ENCODE measurements at places on chromosomes 6 and 20.

- H3K4me3 ChIP-seq, result no peak overlapping the region
- H3K36me3 ChIP-seq, result peaks cover 21% of the 10 kb centered on the region
- no peaks in the 10 kb centered on the region for H3K27me3 ChIP-seq
- peak overlapping the region; percentile 66 for H3K27ac ChIP-seq
- peaks cover 85% of the 10 kb centered on the region for H3K4me1 ChIP-seq
Measured at GRCh38 chr6:41964201-41964887, 22.7 kb upstream of the CCND3 start.

- DNase-seq, result no peak
- no peaks in the 10 kb centered on the region for H3K36me3 ChIP-seq
- H3K27ac ChIP-seq, result no peak overlapping the region
- peaks cover 16% of the 10 kb centered on the region for H3K27me3 ChIP-seq
Measured at GRCh38 chr6:87945181-87945580, 102.5 kb upstream of the SPACA1 start.

DNA sequence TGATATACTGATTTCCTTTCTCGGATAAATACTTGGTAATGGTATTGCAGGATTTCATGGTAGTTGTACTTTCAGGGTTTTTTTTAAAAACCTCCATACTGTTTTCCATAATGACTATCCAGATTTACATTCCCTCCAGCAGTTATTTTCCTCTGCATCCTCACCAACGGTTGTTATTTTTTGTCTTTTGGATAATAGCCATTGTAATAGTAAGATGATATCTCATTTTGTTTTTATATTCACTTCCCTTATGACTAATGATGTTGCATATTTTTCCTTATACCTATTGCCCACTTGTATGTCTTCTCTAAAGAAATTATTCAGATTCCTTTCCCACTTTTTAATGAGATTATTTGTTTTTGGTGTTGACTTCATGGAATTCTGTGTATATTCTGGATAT, 231.0 kb downstream of the MEI4 start:
- DNase-seq, result no peak
- no peaks in the 10 kb centered on the region for H3K27me3 ChIP-seq
- H3K36me3 ChIP-seq, result no peaks in the 10 kb centered on the region
- H3K4me3 ChIP-seq, result no peak overlapping the region
- no peak overlapping the region for H3K27ac ChIP-seq
- no peaks in the 10 kb centered on the region for H3K4me1 ChIP-seq

- no peak for DNase-seq
- no peak overlapping the region for H3K4me3 ChIP-seq
- H3K27me3 ChIP-seq, result peaks cover 14% of the 10 kb centered on the region
- H3K27ac ChIP-seq, result no peak overlapping the region
Measured at GRCh38 chr6:138088326-138088762, 18.9 kb downstream of the PERP start.

- no peak overlapping the region for H3K27ac ChIP-seq
- no peak overlapping the region for H3K4me3 ChIP-seq
- H3K36me3 ChIP-seq, result no peaks in the 10 kb centered on the region
- DNase-seq, result no peak
- peaks cover 12% of the 10 kb centered on the region for H3K27me3 ChIP-seq
Measured at GRCh38 chr6:150245148-150245935, 102.5 kb downstream of the PPP1R14C start.

- H3K27ac ChIP-seq, result no peak overlapping the region
- no peak for DNase-seq
- no peak overlapping the region for H3K4me3 ChIP-seq
- H3K36me3 ChIP-seq, result no peaks in the 10 kb centered on the region
- H3K27me3 ChIP-seq, result peaks cover 2% of the 10 kb centered on the region
Measured at GRCh38 chr6:140537834-140538705, 1163.6 kb upstream of the CITED2 start.

DNA sequence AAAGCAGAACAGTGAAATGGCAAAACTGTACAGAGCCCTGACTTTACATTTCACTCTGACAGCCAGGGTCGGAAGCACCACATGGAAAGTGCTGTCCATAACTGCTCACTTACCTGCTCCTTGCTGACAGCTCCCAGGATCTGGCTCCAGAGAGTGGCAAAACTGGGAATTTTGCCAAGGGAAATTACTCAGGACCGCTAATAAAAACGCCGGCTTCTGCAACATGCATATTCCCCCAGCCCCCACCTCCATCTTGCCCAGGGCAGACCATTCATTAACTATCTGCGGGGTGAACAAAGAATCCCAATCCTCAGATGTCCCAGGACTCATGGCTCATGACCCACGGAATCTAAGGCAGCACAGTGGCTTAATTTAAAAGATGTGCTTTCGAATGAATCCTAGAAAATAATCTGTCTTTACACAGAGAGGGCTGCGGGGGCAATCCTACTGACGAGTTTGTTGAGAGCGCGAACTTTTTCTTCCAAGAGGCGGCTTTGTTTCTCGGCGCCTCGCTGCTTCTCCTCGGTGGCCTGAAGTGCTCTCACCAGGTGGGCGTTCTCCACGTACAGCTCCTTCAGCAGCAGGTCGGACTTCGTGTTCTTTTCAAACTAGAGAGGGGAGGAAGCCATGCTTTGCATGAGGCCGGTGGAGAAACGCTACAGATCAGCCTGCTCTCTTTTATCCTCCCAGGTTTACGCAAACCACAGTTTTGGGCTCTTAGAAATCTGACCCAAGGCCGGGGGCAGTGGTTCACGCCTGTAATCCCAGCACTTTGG, 45.8 kb downstream of the GINS1 start:
- no peak for DNase-seq
- H3K4me3 ChIP-seq, result no peak overlapping the region
- H3K27ac ChIP-seq, result no peak overlapping the region
- peaks cover 12% of the 10 kb centered on the region for H3K36me3 ChIP-seq
- H3K4me1 ChIP-seq, result no peaks in the 10 kb centered on the region
- H3K27me3 ChIP-seq, result no peaks in the 10 kb centered on the region

DNA sequence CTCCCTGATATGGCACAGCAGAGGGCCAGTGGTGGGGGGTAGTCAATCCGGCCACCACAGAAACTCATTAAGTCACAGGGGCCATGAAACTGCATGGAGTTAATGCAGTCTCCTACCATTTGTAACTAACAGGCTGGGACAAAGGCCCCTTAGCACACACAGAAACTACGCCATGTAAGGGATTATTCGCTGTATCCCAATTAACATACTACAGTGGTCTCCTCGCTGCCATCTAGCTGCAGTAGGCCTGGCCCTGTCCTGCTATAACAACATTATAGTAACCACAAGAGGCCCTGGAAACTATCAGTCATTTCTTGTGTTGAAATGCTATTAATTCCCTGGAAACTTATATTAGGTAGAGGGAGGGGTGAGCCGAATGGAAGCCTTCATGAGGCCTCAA, 72.3 kb upstream of the CCN2 start:
- no peak for DNase-seq
- no peak overlapping the region for H3K27ac ChIP-seq
- H3K27me3 ChIP-seq, result peaks cover 3% of the 10 kb centered on the region

- DNase-seq, result no peak
- H3K36me3 ChIP-seq, result no peaks in the 10 kb centered on the region
- H3K4me3 ChIP-seq, result no peak overlapping the region
Measured at GRCh38 chr6:82145926-82146452, 101.6 kb downstream of the IBTK start.

GRCh38 chr20:52410182-52410647, 218.6 kb upstream of the ZFP64 start:
- peak overlapping the region; percentile 38 for H3K4me3 ChIP-seq
- DNase-seq, result peak; percentile 54
- peaks cover 8% of the 10 kb centered on the region for H3K36me3 ChIP-seq
- H3K4me1 ChIP-seq, result peaks cover 57% of the 10 kb centered on the region
- H3K27me3 ChIP-seq, result no peaks in the 10 kb centered on the region

GRCh38 chr6:124955108-124955856, 7.0 kb upstream of the RNF217 start:
- H3K27ac ChIP-seq, result no peak overlapping the region
- no peak for DNase-seq
- H3K4me1 ChIP-seq, result peaks cover 3% of the 10 kb centered on the region
